Natural killer cell treated with Interleukin-12 subunit alpha and Interleukin-12 subunit beta and Interleukin-15 and Interleukin-18, amount 100 ng/mL, for 72 hours (primary cell): ENCODE measurements at places on chromosomes 7 and 10. TPM values are rescaled to one million over a fixed set of nuclear protein-coding genes. Genes with fewer than 3 reads are reported as not detected.

DNA sequence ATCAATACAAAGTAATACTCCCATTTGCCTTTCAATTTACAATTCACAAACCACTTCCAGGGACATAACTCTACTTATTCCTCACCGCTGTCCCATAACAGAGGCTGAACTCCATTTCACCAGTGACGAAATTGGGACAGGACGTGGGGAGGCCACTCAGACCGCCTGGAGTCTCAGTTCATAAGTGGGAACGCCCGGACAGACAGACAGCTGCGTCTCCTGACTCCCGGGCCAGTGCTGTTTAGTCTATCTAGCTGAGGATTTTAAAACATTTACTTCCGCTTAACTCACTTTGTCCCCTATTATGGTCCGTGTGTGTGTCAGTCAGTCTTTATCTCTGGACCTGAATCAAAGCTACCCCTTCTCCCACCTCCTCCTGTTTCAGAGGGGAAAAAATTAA lies 67.4 kb upstream of the ZNF438 start:
- peaks cover 15% of the 10 kb centered on the region for H3K27me3 ChIP-seq
- DNase-seq = no peak
- H3K36me3 ChIP-seq = no peaks in the 10 kb centered on the region
- H3K4me3 ChIP-seq = no peak overlapping the region

DNA sequence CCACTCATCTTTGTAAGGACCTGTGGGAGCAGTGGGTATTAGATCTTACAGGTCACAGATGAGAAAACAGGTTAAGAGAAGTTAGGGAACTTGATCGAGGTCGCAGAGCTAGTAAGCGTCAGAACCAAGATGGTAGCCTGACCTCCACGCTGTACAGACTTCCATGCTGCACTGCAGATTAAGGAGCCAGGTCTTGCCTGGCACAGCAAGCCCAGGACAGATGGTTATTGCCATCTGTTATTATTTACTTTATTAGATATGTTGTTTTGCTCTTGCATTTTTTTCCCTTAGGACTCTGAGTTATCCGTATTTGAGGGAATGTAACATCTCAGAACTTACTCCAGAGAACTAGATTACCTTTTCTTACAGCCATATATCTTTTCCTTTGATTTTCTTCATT lies 147.2 kb downstream of the NSUN6 start:
- DNase-seq = no peak
- H3K4me1 ChIP-seq = no peaks in the 10 kb centered on the region
- no peaks in the 10 kb centered on the region for H3K36me3 ChIP-seq
- no peak overlapping the region for H3K27ac ChIP-seq

GRCh38 chr10:112880633-112881530 lies 69.2 kb upstream of the TCF7L2 start:
- DNase-seq = no peak
- H3K4me1 ChIP-seq = no peaks in the 10 kb centered on the region
- H3K36me3 ChIP-seq = no peaks in the 10 kb centered on the region
- no peak overlapping the region for H3K4me3 ChIP-seq
- H3K27ac ChIP-seq = no peak overlapping the region

TACC2 gene
- total RNA-seq = not detected

GRCh38 chr7:41816111-41816510 lies 113.2 kb upstream of the INHBA start:
- peak overlapping the region; percentile 59 for H3K4me3 ChIP-seq
- H3K27ac ChIP-seq = peak overlapping the region; percentile 87
- peak; percentile 64 for DNase-seq
- H3K4me1 ChIP-seq = peaks cover 33% of the 10 kb centered on the region
